ENCODE measurements at places on chromosomes 2 and 18.

GRCh38 chr2:84116143-84116542 lies 342.9 kb downstream of the SUCLG1 start:
- DNase-seq: no peak

DNA sequence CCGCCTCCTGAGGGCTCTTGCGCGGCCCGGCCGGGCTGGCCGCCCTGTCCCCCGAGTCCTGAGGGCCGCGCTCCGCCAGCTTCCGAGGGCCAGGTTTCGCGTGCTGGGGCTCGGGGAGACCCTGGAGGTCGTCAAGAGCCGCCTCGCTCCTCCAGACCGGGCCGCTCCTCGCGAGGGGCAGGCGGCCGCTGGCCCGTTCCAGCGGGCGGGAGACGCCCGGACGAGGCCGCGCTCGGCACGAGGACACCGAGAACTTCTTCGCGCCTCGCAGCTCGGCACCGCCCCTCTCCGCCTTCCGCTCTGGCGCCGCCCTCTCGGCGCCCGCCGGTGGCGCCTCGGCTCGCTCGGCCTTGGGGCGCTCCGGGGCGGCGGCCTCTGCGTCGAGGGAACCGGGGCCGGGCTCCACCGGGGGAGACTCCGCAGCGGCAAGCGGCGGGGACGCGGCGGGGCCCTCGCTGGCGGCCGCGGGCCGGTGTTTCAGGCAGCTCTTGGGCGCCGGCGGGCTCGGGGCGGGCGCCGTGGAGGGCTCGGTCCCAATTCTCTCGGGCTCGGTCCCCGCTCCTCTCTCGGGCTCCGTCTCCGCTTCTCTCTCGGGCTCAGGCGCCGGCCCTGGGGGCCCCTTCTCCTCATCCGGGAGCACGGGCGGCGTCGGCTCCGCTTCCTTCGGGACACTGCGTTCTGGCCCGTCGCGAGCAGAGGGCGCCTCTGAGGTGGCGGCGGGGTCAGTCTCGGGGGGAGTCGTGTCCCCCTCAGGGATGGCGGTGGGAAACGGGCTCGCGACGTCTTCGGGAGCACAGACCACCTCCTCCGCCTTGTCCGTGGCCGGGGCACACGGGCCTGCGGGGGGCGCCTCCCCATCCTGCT lies 91.6 kb upstream of the MGAT4A start:
- DNase-seq: peak; percentile 59

DNA sequence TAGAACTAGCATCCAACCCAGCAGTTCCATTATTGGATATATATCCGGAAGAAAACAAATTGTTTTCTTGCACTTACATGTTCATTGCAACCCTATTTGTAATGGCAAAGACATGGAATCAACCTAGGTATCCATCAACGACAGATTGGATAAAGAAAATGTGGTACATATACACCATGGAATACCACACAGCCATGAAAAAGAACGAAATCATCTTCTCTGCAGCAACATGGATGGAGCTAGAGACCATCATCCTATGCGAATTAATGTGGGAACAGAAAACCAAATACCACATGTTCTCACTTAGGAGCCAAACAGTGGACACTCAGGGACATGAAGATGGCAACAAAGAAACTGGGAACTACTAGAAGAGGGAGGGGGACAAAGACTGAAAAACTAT lies 352.7 kb downstream of the CDH2 start:
- no peak for DNase-seq

- peak; percentile 13 for DNase-seq
Measured at GRCh38 chr2:5121642-5122041, 570.5 kb upstream of the SOX11 start.

DNA sequence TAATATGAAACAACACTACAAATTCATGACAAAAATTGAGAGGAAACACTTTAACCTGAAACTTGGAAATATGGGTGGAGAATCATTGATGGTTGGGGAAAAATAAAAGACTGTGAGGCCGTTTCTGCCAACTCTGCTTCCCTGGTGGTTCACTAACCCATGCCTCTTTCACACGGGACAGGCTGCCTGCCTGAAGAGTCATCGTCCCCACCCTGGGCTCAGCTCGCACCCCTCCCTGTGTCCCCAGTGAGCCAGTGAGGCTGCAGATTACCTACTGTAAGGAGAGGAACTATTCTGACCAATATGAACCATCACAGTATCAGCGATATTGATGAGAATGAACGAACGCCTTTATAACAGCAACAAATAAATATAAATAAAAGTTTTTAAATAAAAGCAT lies 357.8 kb upstream of the CDH20 start:
- no peak for DNase-seq

DNA sequence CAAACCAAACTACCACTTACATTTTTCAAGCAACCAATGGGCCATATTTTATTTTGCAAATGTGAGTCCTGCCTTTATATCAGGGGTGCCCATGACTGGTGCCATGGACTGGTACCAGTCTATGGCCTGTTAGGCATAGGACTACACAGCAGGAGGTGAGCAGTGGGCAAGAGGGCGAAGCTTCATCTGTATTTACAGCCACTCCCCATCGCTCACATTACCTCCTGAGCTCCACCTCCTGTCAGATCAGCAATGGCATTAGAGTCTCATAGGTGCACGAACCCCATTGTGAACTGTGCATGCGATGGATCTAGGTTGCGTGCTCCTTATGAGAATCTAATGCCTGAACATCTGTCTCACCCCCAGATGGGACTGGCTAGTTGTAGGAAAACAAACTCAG lies 53.6 kb downstream of the CCDC68 start:
- DNase-seq: no peak

DNA sequence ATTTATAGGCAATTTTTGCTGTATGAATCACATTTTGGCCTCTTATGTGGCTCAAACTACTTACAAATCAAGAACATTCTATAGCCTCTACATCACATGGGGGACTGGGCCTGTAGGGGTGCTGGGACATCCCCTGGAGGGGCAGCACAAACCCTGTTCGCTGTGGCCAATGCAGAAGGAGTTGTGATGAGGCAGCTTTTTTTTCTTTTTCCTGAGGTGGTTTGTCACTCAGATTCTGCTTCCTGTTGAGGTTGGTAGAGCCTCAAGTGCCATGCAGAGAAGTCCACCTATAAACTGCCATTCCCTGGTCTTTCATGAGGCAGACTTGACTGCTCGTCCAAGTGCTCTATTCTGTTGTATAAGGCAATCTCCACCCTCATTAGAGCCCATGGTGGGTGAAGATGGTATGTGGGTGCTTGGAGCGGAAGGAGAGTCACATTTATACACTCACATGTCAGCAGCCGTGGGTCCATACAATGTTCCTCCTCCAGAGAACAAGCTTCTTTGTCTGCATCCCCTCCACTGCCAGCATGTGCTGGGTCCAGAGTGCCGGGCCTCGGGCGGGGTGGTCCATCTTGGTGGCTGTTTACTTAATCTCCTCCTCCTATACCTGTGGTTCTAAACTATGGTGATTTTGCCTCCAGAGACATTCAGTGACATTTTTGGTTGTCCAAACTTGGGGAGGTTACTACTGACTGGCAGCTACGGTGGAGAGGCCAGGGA lies 120.3 kb downstream of the ACOXL start:
- no peak for DNase-seq

GRCh38 chr2:98825404-98825803 lies 94.5 kb upstream of the MGAT4A start:
- DNase-seq: no peak

GRCh38 chr2:209471037-209471436 lies 47.2 kb downstream of the MAP2 start:
- DNase-seq: no peak

DNA sequence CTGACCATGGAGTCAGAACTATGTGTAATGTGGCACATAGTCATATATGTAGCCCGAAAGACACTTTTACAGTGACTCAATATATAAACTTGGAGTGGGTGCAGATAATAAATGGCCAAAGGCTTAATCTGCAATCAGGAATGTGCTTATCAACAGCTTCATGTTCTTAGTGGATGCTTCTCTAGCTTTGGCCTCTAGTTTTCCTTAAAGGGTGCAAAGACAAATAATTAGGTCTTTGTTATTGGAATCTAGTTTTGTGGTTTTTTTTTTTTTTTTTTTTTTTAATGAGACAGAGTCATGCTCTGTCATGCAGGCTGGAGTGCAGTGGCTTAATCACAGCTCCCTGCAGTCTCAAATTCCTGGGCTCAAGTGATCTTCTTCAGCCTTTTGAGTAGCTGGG lies 625.6 kb downstream of the EPHA4 start:
- DNase-seq: no peak

DNA sequence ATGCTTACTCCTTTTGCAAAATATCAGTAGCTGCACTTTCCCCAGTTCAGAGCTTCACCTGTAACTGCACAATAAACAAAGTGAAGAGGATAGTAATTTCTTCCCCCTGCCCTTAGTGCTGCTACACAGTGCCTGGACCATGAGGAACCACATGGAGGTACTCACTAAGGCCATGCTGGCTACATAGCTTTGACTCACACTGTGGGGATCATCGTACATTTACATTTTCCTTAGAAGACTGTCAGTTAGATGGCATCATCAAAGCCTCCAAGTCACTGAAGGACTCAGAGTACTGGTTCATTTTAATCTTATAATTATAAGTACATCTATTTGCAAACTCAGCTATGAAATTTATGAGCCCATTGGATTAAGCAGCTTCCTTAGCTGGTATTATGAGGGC lies 1416.5 kb upstream of the CELF4 start:
- DNase-seq: no peak

- no peak for DNase-seq
Measured at GRCh38 chr2:20355131-20355530, 4.5 kb upstream of the PUM2 start.

GRCh38 chr2:196987649-196988364 lies 61.3 kb upstream of the PGAP1 start:
- DNase-seq: no peak

DNA sequence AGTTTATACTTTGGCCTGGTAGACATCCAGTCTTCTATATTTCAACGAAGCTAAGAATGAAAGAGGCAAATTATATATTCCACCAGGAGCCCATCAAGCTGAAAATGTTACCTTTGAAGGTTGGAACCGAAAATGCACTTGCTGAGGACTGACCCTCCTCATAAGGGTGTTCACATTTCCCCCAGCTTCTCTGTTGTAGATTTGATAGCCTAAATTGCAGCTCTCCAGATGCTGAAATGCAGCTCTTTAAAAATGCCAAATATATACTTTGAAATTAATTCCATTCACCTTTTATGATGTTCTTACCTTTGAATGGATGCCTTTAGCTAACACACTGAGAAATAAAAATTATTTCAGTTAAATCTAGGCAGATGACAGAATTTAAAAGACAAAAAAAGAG lies 1.8 kb upstream of the FIGN start:
- no peak for DNase-seq

GRCh38 chr2:121875585-121876185 lies 120.2 kb downstream of the TSN start:
- no peak for DNase-seq

DNA sequence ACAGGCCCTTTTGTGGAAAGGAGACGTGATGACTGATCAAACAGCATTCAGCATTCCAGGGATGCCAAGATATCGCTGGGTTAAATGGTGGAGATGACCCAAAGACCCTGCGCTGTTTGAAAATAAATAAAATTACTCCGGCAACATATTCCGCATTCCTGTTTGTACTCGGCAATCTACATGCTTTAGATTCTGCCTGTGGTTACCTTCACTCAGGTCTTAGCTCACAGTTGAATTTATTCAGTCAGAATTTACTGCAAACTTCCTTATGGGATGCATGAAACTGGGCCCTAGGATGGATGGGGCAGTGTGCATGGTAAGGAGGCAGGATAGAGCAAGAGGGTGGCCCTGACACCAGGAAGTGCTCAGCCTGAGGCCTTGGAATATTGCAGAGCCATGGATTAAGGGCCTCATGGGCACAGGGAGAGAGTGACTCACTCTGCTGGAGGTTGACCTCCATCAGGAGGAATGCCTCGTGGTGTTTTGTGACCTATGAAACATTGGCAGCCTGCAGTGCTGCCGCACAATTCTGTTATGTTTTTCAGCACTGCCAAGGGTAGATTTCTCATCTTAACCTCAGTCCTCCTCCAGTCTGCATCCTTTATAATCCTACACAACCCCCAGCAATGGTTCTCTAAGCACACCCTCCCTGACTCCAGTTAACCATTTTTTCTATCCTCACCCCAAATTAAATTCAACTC lies 321.4 kb downstream of the IRS1 start:
- no peak for DNase-seq

DNA sequence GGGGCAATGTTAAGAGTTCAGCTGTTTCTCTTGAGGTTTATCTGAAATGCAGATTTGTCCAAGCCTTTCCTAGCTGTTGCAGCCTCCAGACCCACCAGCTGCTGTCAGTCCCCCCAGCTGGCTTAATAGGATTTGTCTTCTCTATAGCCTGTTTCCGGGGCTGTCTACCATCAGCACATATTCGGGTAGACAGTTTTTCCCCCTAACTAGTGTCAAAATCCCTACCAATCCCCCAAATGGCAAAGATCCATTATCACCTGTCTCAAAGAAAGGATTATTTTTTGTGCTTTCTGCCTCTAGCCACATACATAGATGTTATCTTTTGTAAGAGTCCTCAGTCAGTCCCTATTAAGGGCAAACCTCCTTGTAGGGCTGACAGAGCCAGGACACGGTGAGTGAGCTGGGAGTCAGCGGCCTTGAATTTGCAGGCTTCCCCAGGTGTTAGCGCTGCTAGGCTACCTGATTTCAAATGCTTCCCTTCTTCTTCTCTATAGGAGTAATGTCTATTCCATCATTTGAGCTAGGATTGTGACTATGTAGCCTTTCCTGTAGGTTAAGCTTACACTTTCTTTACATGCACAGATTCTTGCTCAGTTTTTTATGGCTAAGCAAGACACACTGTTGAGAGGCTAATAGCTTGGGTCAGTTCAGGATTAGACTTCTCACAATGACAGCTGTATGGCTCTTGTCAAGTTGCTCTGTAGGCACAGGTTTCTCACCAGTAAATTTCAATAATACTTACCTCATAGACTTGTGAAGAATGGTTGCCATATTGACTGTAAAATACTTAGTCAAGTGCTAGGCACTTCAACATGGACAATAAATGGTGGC lies 171.1 kb upstream of the UNC80 start:
- DNase-seq: no peak

DNA sequence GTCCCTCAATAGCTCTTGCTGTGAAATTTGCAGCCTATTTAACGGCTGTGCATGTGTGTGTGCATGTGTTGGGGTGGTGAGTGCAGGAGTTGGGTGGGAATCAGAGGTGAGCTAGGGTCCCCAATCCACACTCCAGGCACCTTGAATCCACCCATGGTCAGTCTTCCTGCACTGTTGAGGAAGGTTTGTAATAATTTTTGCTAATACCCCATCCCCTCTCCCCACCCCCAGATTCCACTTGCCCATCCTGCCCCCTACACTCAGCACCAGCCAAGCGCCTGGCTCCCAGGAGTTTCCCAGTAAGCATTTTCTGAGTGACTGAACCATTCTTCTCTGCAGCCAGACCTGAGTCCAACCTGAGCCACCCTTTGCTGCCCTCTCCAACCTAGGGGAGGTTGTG lies 208.4 kb upstream of the RAB12 start:
- DNase-seq: no peak

GRCh38 chr2:26609205-26609631 lies 31.9 kb downstream of the CIB4 start:
- DNase-seq: no peak

GRCh38 chr2:44902217-44903137 lies 39.0 kb upstream of the SIX3 start:
- no peak for DNase-seq

Data from neural crest cell (in vitro differentiated cells).